ENCODE measurements at places on chromosomes 7 and 10. TPM values are rescaled to one million over a fixed set of nuclear protein-coding genes. Genes with fewer than 3 reads are reported as not detected.

- no peak overlapping the region for H3K4me3 ChIP-seq
- peaks cover 16% of the 10 kb centered on the region for H3K4me1 ChIP-seq
- no peaks in the 10 kb centered on the region for H3K27me3 ChIP-seq
- H3K27ac ChIP-seq = no peak overlapping the region
- DNase-seq = no peak
Observed at GRCh38 chr10:114027951-114028350, 15.7 kb upstream of the ADRB1 start.

DNA sequence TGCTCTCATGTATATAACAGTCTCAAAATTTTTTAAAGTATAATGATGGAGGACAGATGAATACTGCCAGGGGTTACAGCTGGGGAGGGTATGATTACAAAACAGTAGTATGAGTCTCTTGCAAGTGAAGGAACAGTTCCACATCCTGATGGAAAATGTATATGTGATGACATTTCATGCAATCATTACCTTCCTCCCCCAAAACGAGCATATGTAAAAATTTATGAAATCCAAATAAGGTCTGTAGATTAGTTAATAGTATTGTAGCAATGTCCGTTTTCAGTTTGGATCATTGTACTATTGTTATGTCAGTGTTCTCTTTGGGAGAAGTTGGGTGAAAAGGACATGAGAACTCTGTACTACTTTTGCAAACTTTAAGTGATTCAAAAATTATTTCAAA lies 38.0 kb downstream of the DRGX start:
- no peaks in the 10 kb centered on the region for H3K27me3 ChIP-seq
- H3K4me1 ChIP-seq = no peaks in the 10 kb centered on the region
- H3K36me3 ChIP-seq = no peaks in the 10 kb centered on the region

DNA sequence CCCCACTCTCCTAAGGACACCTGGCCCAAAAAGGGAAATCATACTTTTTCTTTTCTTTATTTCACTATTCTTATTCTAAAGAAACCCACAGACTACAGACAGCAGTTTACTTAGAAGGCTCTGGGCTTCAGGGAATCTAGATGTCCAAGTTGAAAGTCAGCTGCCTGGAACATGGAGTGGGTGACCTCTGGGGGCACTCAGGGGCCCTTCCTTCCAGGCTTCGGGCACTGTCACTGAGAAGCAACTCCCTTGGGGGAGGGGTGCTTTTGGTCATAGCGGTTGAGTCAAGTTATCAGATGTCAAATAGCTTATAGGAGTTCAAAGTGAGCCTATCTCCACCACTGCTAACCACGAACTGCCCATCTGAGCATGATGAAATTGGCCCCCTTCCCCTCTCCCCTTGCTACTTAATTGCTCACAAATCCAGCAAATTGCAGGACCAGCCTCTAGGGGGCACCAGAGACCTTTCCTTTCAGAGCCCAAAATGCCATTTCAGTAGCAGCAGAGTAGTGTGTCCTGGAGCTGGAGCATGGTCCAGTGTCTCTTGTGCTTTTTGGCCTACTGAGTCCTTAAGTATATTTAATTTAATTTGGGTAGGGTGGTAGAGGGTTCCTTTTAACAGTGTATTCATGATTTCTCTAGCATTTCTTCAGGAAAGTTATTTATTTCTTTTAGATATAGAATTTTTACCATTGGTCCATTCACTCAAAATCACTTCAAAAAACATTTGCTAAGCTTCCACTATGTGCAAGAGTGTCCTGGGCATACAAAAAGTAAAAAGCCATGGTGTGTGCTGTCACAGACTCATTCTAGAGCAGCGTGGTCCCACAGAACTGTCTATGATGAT lies 463.8 kb downstream of the KCNMA1 start:
- H3K4me1 ChIP-seq = no peaks in the 10 kb centered on the region
- no peaks in the 10 kb centered on the region for H3K27me3 ChIP-seq
- no peaks in the 10 kb centered on the region for H3K36me3 ChIP-seq
- peak; percentile 87 for DNase-seq
- H3K4me3 ChIP-seq = no peak overlapping the region

DNA sequence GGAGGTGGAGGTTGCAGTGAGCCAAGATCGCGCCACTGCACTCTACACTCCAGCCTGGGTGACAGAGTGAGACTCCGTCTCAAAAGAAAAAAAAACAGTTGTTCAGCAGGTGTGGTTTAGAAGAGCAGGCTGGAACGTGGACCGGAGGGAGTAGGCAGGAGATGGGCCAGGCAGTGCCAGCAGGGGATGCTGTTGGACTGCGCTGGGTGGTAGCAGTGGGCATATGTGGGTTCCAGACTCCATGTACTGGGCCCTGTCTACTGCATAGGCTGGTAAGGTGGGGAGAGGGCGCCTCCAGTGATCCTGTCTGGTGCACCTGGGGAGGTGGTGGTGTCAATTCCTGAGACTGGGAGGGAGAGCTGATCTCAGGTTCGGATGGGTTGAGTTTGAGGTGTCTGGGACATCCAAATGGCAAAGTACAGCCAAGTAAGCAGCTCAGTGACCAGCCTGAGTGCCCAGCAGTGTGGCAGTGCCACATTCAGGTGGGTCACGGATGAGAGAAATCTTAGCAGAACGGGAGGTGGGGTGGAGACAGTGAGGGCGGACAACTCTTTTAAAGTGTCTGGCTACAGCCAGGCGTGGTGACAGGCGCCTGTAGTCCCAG lies 25.9 kb downstream of the SFXN4 start:
- no peaks in the 10 kb centered on the region for H3K36me3 ChIP-seq
- H3K27me3 ChIP-seq = no peaks in the 10 kb centered on the region
- DNase-seq = peak; percentile 47
- no peaks in the 10 kb centered on the region for H3K4me1 ChIP-seq
- no peak overlapping the region for H3K4me3 ChIP-seq

DNA sequence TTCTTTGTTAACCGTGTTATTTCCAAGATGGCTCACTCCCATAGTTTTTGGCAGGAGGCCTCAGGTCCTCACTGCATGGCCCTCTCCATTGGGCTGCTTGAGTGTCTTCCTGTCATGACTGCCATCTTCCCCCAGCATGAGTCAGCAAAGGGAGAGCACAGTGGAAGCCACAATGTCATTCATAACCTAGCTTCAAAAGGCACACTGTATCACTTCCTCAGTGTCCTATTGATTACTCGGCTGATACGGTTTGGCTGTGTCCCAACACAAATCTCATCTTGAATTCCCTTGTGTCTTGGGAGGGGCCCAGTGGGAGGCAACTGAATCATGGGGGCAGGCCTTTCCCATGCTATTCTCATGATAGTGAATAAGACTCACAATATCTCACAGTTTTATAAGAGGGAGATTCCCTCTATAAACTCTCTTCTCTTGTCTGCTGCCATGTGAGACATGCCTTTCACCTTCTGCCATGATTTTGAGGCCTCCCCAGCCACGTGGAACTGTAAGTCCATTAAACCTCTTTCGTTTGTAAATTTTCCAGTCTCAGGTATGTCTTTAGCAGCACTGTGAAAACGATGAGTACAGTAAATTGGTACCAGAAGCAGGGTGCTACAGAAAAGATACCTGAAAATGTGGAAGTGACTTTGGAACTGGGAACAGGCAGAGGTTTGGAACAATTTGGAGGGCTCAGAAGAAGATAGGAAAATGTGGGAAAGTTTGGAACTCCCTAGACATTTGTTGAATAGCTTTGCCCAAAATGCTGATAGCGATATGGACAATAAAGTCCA lies 106.5 kb downstream of the PRLHR start:
- H3K27ac ChIP-seq = no peak overlapping the region
- H3K4me3 ChIP-seq = no peak overlapping the region
- no peaks in the 10 kb centered on the region for H3K36me3 ChIP-seq
- H3K4me1 ChIP-seq = no peaks in the 10 kb centered on the region

- H3K4me3 ChIP-seq = no peak overlapping the region
- no peak for DNase-seq
- H3K4me1 ChIP-seq = no peaks in the 10 kb centered on the region
Observed at GRCh38 chr10:70662362-70663220, 9.7 kb upstream of the ADAMTS14 start.

GRCh38 chr10:69953851-69954250 lies 98.8 kb upstream of the MACROH2A2 start:
- no peaks in the 10 kb centered on the region for H3K4me1 ChIP-seq
- DNase-seq = peak; percentile 30
- no peak overlapping the region for H3K4me3 ChIP-seq
- H3K36me3 ChIP-seq = no peaks in the 10 kb centered on the region
- no peak overlapping the region for H3K27ac ChIP-seq

DNA sequence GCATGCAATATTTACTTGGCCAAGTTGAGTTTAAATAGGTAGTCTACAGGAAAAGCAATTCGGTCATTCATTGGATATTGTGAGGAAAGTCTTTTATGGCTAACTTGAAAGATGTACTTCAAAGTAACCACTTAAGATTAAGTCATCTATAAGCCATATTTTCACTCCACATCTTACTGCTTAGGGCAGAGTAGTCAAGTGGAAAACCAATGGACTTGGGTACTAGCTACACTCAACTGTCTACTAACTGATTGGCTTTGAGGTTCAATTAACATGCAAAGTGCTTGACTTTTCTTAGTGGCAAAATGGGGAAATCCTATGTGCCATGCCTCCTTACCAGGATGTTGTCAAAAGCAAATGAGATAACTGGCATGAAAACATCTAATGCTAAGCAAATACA lies 51.0 kb downstream of the CAV1 start:
- no peak overlapping the region for H3K27ac ChIP-seq
- H3K27me3 ChIP-seq = no peaks in the 10 kb centered on the region
- no peak overlapping the region for H3K4me3 ChIP-seq

Gene NPSR1
- not detected for total RNA-seq

Measured in Caco-2 (cell line).